Activated naive CD4-positive, alpha-beta T cell treated with anti-CD3 and anti-CD28 coated beads, Interleukin-2, amount 10 ng/mL, durations not matched to agents 7 days and 5 days (primary cell): ENCODE measurements at places on chromosomes 4 and X.

DNA sequence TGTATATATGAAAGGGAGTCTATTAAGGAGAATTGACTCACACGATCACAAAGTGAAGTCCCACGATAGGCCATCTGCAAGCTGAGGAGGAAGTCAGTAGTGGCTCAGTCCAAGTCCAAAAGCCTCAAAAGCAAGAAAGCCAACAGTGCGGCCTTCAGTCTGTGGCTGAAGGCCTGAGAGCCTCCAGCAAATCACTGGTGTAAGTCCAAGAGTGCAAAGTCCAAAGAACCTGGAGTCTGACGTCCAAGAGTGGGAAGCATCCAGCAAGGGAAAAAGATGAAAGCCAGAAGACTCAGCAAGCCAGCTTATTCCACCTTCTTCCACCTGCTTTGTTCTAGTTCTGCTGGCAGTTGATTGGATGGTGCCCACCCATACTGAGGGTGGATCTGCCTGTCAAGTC is 104.1 kb downstream of the IL1RAPL2 start:
- DNase-seq = no peak

DNA sequence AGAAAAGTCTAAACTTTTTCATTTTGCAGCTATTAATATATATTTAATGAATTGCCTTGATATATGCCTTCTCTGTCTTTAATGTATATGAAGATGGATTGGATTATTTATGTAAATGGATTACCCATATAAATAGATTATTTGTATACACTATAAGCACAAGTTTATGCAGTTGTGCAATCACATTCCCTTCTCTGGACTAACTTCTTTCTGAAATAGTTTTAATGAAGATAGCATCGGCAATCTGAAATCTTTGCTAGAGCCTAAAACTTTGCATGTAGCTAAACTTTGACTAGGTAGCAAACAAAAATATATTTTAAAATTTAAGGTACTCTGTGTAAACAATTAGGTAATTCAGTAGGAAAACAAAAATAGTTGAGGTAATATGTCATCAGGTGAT is 127.8 kb downstream of the PCDH7 start:
- DNase-seq = no peak

- DNase-seq = no peak
These were observed 43.3 kb downstream of the NCAPG start for GRCh38 chr4:17854036-17854435.

- no peak for DNase-seq
These were observed 19.7 kb upstream of the FHIP1A start for GRCh38 chr4:151389311-151389710.

DNA sequence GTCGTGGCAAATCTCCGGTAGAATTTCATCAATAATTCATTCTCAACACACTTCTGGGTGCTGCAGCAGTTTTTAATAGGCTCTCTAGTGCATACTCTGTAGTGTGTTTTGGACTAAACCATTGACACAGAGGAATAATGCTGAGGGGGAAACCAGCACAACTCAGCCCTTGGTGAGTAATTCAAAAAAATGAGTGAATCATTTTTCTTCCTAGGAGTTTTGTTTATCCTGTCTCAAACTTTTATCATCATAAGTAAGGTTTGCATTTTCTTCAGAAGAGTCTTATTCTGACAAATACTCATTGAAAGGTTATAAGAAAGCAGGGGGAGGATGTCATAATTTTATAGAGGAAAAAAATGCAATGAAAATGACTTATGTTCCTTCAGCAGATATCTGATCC is 2542.7 kb downstream of the PCDH7 start:
- no peak for DNase-seq

GRCh38 chr4:73230865-73231517 is 27.6 kb downstream of the ANKRD17 start:
- DNase-seq = no peak

DNA sequence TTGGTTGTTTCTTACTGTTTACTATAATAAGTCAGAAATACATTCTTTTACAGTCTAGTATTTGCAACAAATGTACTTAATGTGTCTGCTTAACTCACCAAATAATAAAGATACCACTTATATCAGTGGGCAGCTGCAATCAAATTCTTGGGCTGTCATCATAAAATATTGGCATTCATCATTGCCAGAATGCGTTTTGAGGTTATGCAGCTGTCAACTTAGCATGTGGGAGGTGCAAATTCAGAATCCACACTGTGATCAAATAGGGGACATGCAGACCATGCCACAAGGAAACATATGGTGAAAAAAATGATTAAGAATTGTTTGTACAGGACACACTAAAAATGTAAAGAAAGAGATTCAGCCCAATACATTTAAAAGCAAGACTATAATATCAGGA is 86.5 kb downstream of the HCCS start:
- no peak for DNase-seq

DNA sequence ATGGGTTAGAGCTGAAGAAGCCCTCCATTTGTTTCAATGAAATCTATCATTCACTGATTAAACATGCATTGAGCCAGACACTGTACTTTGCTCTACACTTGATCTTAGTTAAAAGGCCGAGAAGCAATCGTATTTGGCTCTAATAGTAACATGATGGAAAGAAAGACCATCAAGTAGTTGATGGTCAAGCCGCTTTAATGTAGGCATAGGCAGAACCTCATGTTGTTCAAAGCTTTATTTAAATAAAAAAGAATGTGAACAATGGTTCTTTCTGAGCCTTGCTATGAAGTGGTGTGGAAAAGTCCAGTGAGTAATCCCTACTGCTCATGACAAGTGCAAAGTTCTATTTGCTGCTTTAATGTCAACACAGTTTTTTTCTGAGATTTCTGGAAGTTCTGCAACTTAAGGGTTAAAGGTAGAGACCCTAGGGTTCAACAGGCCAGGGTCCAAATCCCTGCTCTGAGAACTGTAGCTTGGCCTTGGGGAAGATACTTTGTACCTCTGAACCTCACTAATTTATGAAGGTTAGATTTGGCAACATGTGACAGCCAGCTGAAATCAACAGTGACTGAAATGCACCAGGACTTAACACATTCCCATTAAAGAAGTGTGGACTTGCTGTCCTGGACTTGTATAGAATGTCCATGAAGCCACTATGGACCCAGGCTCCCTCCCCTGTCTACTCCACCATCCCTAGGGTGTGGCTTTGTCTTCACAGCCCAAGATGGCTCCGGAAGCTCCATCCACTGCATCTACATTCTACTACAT is 17.9 kb upstream of the LAP3 start:
- DNase-seq = no peak

DNA sequence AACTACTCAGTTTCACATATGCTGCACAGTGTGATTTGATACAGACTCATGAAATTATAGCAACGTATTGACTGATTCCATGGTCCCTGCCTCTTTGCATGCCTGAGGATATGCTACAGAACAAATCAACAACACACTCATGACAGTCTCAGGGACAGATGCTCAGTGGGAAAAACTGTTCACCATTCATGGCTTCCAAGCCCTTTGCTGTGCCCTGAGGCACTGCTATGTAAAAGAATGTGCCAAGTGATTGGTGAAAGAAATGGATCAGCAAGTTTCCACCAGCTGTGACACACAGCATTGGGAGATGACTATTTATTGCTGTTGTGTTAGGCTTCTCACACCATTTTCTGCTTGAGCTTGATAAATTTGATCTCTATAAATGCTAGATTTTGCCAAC is 825.6 kb upstream of the INTU start:
- DNase-seq = no peak
